ENCODE measurements at places on chromosomes 11 and 22. TPM values are rescaled to one million over a fixed set of nuclear protein-coding genes. Genes with fewer than 3 reads are reported as not detected.

GRCh38 chr11:9951807-9952206 lies 287.9 kb downstream of the SWAP70 start:
- no peak for DNase-seq

- DNase-seq = no peak
Measured at GRCh38 chr22:46042786-46043185, 65.8 kb upstream of the WNT7B start.

GRCh38 chr11:63804259-63804658 lies 9.0 kb upstream of the SPINDOC start:
- DNase-seq = no peak

GRCh38 chr22:44307509-44308169 lies 5.1 kb downstream of the SHISAL1 start:
- DNase-seq = peak; percentile 42

DNA sequence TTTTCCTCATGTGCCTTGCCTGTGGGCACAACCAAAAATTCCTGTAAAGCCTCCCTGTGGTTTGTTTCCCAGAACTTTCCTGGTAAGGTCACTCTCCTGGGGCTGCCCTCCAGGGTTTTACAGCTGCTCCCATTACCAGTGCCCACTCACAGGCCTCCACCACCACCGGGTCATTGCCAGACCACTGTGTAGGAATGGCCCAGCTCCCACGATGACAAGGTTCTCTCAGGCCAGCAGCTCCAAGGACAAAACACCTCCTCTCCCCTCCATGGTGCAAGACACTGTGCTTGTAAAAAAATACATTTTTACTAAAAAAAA lies 96.1 kb upstream of the AKIP1 start:
- DNase-seq = no peak

- DNase-seq = no peak
Measured at GRCh38 chr11:61364012-61364675, 2.0 kb downstream of the TMEM138 start.

GRCh38 chr11:75793966-75794365 lies 21.0 kb upstream of the UVRAG start:
- DNase-seq = peak; percentile 51

GRCh38 chr11:93545566-93545965 lies 2.4 kb upstream of the SMCO4 start:
- no peak for DNase-seq

GRCh38 chr11:106496677-106497076 lies 419.2 kb downstream of the AASDHPPT start:
- DNase-seq = no peak

- DNase-seq = no peak
Measured at GRCh38 chr11:100367892-100368291, 319.2 kb upstream of the ARHGAP42 start.

DNA sequence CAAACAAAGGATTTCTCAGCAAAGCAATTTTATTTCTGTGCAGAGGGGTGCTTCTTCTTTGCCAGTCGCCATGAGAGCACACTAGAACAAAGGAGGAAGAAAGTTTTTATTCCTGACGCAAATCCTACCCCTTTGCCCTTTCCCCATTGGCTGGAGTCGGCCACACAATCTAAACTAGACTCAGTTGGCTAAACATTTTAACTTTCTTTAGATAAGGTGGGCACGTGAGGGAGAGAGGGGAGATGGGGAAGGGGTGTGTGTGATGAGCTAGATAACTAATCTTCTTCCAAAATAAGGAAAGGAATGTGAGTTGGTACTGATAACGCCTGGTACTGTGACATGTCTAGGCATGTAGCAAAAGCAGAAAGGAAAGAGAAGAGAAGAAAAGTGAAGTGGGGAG lies 626 bp downstream of the TRIM22 start:
- no peak for DNase-seq

DNA sequence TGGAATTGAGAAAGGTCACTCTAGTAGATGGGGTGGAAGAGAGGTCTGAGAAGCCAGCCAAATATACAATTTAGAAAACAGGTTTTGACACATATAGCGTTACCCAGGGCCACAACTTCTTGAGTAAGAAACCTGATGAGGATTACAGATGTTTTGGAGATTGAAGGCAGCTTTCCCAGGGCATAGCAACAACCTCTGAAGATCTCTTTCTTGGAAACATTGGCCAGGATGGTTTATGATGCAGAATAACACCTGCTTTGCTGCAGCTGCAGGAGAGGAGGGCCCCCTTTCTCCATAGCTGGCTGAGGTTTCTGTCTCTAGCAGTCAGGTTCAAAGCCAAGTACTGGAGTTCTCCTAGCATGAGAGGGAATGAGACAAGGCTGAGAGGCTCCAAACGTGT lies 75.1 kb upstream of the NUP50 start:
- DNase-seq = no peak

GRCh38 chr22:20392983-20393704 lies 807 bp upstream of the ZNF74 start:
- DNase-seq = no peak

DNA sequence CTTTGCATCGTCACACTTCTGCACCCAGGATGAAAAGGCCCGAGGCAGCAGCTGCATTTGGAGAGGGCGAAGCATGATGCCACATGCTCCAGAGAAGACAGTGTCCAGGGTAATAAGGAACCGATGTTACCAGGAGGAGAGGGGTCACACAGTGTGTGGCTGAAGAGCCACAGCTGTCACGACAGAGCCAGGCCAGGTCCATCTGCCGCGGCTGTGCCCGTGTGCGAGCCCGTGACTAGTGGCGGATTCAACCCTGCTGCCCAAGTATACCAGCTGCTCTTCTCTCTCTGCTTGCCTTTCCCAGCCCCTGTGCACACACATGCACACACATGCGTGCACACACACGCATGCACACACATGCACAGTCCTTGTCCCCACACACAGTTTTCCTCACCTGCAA lies 1432.5 kb downstream of the BRD1 start:
- no peak for DNase-seq

- no peak for DNase-seq
Measured at GRCh38 chr11:16902781-16903378, 111.3 kb downstream of the PLEKHA7 start.

DNA sequence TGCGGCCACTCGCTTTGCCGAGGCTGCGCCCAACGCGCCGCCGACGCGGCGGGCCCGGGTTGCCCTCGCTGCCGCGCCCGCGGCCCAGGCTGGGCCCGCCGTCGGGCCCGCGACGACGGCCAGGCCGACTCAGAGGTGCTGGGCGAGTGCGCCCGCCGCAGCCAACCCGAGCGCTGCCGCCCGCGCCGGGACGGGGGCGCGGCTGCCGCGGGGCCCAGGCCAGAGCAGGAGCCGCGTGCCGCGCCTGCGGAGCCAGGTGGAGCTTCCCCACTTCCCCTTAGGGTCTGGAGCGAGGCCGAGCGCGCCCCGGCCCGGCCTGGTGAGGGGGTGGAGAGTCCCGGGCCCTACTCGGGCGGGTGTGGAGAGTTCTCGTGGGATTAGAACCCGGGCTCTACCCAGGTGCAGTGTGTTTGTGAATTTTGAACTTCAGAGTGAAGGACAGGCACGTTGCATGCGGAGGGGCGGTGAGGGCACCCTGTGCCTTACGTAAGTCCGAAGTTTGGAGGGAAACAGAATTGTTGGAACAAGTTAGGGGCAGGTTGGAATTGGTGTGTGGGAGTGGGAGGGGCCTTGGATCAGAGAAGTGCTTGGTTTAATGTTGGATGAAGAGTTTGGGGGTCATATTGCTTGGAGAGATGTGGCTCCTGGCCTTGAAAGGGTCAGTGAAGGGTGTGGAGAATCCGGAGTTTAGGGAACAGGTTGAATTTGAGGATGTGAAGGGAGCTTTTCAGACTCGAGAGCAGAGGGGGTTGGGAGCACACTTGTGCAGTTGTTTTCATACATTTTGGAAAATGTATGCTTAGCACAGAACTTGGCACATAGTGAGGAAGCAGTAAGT lies 697 bp downstream of the RNF169 start:
- DNase-seq = peak; percentile 73

GRCh38 chr11:13339195-13340153 lies 61.9 kb downstream of the BMAL1 start:
- DNase-seq = no peak

- DNase-seq = no peak
Measured at GRCh38 chr22:43310798-43311197, 32.4 kb downstream of the SCUBE1 start.

KLHL35 gene
- 0.48 TPM for total RNA-seq

MISFA gene
- 13.3 TPM for total RNA-seq

LGALS12 gene
- total RNA-seq = 1.2 TPM

PANX2 gene
- total RNA-seq = 0.43 TPM

MIAT gene
- 0.48 TPM for total RNA-seq

LDHAL6A gene
- total RNA-seq = not detected

Measured in Right ventricle myocardium superior (tissue), 1 donor.